ENCODE measurements at places on chromosomes 11 and 22.

DNA sequence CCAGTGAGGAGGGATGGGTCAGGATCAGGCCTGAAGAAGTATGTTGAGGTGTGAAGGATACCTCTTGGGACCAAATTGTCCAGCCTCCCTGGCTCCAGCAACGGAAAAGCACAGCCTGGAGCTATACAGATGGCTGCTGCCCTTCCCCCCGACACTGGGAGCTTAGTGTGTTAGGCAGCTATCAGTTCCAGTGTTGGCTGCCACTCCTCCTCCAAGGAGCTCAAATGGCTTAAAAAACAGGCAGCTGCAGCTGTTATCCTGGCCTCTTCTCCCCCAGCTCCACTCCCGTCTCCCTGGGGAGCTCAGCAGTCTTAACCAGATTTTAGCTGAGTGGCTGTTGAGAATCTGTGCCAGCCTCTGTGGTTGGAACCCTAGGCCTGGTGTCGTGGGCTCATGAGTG, 225.0 kb downstream of the JRKL start:
- no peak for DNase-seq

- no peak for DNase-seq
These were observed 4.9 kb downstream of the SLCO2B1 start for GRCh38 chr11:75155570-75156422.

- DNase-seq, result no peak
These were observed 313.9 kb downstream of the ST3GAL4 start for GRCh38 chr11:126669416-126669815.

DNA sequence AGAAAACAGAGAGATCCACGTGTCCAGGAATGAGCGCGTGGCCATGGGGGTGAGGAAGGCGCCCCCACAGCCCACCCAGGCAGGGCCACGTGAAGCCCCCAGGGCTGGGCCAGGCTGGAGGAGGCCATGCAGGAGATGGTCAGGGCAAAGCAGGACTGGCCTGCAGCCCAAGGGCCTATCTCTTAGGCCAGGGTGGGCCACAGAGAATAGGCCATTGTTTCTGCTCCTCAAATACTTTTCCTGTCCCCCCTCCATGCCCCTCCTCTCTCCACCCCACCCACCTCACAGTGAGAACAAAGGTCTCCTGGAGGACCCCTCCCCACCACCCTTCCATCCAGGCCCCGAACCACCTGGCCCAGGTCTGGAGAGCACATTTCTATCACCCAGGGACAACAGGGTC, 8.3 kb upstream of the CDC42EP1 start:
- no peak for DNase-seq

- DNase-seq, result no peak
These were observed 51.6 kb upstream of the CCDC34 start for GRCh38 chr11:27414644-27415043.

DNA sequence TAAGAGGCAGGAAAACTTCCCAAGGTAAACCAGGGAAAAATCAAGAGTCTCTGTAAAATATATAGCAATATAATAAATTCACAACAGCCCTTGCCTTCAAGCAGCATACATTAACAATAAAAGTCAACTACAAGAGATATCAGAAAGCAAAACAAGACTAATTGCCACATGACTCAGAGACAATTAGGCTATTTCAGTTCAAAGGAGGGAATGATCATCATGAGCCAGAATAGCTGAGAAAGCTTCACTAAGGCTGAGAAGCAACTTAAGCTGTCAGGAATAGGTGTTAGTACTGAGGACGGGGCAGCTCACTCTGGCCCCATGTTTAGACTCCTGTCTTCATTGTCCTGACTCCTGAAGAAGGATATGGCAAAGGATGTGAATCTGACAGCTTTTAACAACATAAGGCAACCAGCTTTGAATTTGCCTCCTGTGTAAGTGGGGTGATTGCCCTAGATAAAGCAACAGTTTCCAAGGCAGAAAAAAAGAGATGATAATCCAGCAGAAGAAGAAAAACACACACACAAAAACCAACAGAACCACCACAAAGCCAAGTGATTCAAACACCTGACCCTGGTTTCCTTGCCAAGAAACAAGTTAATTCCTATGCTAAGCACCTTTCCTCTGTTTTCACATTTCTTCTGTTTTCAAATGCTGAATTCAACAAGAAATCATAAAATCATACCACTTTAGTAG, 60.8 kb downstream of the SIK3 start:
- DNase-seq, result no peak

DNA sequence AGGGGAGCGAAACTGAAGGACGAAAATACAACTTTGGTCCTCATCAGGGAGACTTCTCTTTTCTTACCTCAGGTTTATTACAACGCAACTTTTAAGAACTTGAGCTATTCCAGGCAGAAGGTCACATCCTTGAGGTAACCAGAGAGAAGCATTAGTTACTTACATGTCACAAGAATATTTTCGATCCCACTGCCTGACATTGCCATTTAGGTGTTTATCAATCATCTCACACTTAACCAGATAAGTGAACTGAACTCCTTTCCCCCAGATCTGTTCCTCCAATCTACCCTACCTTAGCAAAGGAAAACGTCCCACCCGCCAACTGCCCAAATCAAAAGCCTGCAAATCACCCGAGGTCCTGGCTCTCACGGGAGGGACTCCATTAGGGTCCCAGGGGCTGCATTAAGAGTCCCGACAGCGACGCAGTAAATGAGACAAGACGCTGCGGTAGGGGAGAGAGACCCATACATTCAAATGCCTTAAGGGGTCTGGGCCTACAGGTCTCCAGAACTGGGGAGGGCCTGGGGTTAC, 734 bp downstream of the ZNF280B start:
- no peak for DNase-seq

DNA sequence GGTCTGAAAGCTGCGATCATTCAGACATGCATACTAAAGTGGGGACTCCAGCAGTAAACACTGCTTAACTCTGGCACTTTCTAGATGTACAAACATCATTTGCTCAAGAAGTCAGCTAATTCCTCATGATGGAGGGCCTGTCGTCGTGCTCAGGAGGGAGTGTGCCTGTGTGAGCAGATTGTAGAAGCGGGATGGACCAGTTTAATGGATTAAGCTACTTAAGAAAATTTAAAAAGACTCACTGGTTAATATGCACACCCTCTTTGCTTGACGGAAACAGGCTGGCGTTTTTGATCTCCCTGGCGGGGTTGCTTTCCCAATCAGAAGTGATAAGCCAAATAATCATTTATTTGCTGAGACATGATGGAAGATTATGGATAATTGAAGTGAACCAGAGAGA, 79.0 kb downstream of the LDLRAD3 start:
- no peak for DNase-seq
